ENCODE measurements at places on chromosomes 7 and 10. TPM values are rescaled to one million over a fixed set of nuclear protein-coding genes. Genes with fewer than 3 reads are reported as not detected.

- no peak for DNase-seq
These were observed 42.1 kb downstream of the TMEM178B start for GRCh38 chr7:141115965-141116364.

DNA sequence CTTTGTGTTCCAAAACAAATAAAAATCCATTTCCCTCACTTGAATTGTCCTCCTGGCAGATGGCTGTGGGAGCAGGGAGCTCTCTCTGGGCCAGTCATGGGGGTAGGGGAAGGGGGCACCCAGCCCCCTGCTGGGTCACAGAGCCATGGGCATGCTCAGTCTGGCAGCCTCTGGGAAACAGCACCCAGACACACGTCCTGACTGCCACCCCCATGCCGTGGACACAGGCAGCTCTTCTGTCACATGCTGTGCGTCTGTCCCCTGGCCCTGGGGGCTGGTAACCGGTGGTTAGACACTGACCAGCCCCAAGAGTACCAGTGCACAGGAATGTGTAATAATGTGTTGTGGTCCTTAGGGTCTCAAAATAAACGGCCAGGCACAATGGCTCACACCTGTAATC is 47.0 kb downstream of the RASGEF1A start:
- no peak for DNase-seq

GRCh38 chr7:37336259-37336658 is 112.4 kb downstream of the ELMO1 start:
- DNase-seq, result no peak

- no peak for DNase-seq
These were observed 6.4 kb upstream of the GOLGA7B start for GRCh38 chr10:97843281-97843671.

DNA sequence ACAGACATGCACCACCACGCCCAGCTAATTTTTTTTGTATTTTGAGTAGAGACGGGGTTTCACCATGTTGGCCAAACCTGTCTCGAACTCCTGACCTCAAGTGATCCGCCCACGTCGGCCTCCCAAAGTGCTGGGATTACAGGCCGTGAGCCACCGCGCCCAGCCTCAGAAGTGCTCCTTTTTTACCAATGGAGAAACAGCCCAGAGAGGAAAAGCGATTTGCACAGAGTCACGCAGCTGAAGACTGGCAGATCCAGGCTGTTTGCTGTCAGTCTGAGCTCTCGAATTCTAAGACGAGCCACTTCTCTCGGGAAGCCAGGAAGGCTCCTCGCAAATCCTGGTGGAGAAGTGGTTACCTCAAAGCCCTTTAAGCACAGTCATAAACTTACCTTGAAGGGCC is 57.4 kb upstream of the SDK1 start:
- DNase-seq, result no peak

DNA sequence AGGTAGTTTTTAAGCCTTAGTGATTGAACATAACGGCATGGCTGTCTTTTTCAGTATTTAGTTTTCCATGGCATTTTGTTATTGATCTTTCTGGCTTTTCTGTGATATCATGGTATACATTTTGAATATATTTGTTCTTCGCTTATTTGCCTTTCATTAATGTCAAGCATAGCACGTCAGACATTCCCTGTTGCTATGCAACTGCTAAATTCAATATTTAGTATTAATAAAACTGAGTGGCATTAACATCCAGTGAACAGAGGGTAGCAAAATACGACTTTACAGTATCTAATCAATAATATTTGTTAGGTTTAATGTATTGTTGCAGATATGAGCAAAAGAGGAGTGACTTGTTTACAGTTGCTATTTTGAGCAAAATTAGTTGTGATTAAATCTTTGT is 72.5 kb downstream of the LCOR start:
- no peak for DNase-seq

- DNase-seq, result no peak
These were observed 271.7 kb downstream of the SNX10 start for GRCh38 chr7:26563406-26563805.

Gene MACROH2A2
- total RNA-seq, result 5.8 TPM

Gene PNLIPRP1
- not detected for total RNA-seq

Data from glomerular endothelial cell (primary cell).